ENCODE measurements at places on chromosomes 4 and X.

- DNase-seq: no peak
Measured at GRCh38 chrX:108071578-108071977, 19.8 kb downstream of the PSMD10 start.

DNA sequence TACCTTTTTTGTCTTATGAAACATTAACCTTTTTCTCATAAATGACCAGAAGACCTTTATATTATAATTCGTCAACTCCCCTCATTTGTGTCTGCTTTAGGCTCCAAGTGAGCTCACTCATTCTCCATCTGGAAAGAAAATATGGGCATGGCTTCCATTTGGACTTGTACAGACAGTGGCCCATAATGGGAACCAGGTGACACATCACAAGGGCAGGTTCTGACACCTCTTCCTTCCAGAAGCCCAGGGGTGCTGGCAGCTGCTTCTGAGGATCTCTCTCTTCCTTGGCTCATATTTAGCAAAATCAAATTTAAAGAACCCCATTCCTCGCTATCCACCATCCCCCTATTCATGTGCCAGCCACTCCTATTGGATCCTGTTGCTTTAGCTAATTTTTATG, 69.6 kb downstream of the CD38 start:
- DNase-seq: no peak

DNA sequence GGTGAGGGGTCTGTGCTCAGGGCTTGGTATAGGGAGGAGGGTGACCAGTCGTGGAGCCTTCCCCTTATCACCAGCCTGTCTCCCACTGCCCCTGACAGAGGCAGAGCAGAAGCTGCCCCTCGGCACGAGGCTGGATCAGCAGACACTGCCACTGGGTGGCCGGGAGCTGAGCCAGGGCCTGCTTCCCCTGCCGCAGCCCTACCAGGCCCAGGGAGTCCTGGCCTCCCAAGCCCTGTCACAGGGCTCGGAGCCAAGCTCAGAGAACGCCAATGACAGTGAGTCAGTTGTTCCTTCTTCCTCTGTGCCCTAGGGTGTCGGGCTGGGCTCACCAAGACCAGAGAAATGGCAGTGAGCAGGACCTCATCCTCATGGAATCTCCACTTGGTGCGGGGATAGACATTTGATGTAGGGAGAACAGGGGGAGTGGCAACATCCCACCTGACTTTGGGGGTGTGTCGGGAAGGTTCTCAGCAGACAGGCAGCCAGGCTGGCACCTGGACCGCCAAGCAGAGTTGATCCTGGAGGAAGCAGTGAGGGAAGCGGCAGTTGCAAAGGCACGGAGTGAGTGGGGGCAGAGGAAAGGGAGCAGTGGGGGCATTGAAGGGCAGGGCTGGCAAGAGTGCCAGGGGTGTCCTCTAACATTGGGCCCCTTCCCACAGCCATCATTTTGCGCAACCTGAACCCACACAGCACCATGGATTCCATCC, 14.3 kb upstream of the UBA1 start:
- DNase-seq: no peak

DNA sequence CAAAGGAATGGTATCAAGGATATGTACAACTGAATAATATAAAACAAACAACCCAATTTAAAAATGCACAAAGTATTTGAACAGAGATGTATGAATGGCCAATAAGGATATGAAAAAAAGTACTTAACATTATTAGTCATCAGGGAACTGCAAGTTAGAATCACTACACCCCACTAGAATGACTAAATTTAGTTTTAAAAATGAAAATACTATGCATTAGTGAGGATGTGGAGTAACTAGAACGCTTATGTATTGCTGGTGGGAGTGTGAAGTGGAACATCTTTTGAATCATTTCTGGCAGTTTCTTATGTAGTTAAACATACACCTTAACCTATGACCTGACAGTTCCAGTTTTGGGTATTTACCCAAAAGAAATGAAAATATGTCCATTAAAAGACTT, 13.0 kb upstream of the SLC16A2 start:
- no peak for DNase-seq

GRCh38 chrX:49186125-49187027, at the start of gene PRICKLE3:
TSS of gene PRICKLE3 (minus strand) at chrX:49186373. CDS start at chrX:49186297, 76 bp downstream.
- peak; percentile 81 for DNase-seq

DNA sequence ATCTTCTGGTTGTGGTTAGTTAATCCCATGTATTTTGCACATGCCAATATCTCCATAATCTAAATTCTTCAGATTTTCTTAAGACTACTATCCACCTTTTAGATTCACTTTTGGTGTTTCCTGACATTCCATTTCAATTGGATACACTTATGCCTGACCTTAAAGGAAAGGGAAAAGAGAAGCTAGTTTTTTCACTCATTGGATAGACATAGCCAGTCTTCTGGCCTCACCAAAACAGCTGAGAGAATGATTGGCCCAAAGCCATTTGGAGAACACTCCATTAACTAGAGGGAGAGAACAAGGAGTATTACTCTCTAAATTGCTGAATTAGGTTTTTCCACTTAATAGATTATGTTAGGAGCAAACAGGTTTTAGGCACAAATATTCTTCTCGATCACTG, 4.0 kb downstream of the PRPS1 start:
- DNase-seq: no peak

- DNase-seq: no peak
Measured at GRCh38 chr4:102779204-102779603, 18.4 kb upstream of the MANBA start.

DNA sequence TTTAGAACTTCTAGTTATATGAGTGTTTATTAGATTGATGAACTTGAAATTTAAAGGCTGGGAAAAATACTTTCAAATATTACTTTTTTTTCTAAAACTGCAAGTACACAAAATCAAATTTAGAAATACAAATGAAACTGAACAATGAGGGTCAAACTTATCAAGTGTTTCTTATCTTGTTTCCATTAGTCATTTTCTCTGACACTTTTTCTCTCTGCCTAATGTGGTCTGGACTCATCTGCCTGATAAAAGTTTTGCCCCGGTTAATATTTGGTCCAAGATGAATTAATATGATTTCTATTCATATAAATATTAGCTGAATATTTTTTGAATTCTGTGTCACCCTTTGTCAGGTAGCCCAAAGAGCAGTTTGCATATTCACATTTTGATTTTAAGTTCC, 8.7 kb upstream of the HPGDS start:
- no peak for DNase-seq

- DNase-seq: no peak
Measured at GRCh38 chr4:152610131-152610530, 69.7 kb downstream of the TMEM154 start.

DNA sequence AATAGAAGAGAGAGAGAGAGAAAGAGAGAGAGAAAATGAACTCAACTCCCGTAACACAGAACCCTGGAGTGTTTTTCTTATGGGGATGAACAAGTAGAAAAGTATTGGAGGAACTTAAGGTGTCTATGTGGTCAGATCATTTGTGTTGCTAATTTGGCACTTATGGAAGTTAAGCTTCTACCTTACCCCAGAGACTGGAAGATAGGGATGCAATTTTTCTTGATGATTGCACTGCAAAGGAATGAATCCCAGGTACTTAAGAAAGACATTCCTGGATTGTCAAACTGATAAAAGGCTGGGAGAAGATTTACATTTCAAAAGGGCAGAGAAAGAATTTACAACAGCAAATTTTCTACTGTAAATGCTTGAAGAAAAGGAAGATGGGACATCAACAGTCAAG, 57.2 kb downstream of the MAP9 start:
- DNase-seq: no peak

DNA sequence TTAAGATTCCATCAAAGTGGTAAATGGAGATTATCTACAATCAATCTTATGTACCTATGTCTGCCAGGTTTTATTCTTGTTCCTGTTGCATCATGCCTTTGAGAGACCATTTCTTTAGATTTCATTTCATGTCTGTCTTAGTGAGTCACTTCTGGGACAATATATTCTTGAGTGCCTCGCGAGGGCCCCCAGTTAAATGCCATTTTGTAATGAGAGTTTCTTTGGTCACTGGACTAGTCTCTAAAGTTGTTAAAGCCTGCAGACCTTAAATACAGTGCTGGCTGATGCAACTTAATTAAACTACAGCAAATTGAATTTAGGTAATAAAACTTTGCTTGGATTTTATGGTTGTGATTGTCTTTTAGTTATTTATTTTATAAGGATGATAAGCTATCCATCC, 87.2 kb upstream of the PITX2 start:
- DNase-seq: no peak

DNA sequence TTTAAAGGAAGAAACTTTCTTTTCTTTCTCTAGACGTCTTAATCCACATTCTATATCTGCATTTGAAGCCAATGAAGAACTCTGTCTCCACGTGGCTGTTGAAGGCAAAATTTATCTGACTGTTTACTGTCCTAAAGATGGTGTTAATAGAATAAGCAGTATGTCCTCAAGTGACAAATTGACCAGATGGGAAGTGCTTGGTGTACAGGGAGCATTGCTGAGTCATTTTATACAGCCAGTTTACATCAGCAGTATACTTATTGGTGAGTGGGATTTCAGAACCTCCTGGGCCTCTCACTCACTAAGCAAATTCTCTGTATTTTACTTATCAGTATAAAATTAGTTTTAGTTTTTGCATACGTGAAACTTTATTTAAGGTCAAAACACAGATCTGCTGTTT, 33.7 kb downstream of the ADAD1 start:
- DNase-seq: no peak

DNA sequence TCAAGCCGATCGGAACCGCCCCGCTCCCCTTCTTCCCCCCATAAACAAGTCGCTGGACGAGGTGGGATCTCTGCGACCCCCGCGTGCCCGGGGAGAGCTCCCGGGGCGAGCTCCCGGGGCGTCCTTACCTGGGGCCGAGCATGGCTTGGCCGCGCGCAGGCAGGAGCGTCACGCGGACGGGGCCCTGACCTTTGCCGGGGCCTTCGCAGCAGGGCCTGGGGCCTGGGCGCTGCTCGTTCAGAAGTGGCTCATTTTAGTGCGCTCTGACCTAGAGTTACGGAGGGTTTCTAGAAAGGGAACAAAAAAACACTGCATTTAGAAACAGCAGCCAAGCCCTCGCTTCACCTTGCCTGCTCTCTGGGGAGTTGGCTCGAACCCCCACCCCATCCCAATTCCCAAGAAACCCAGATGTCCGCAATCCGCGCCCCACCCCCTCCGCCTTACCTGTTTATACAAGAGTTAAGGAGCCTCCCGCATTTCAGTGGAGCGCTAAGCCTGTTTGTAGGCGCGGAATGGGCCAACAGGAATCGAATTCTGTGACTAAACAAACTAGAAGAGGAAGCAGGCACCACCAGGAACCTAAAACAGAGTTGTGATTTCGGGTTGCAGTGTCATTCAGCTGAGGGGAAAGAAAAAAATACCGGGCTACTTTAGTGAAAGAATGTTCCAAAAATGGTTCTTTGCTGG, 814 bp upstream of the RBM47 start:
- DNase-seq: no peak

- DNase-seq: no peak
Measured at GRCh38 chr4:89788206-89789072, 48.5 kb downstream of the SNCA start.

DNA sequence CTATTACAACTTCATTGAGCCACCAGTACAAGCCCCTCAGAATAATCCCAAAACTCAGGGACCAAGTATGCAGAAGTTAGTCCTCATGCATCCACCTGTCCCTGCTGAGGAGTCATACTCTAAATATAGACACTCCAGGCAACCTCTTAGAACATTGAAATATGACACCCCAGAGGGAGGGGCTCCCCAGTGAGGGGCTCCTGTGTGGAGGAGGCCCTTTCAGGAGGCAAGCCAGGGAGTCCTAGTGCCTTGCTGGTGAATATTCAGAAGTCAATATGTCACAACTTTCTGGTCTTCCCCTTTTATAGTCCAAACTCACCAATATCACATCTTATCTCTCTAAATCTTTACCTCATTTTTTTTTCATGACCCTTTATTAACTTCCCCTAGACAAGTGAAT, 1.6 kb upstream of the ARMCX6 start:
- DNase-seq: peak; percentile 67

DNA sequence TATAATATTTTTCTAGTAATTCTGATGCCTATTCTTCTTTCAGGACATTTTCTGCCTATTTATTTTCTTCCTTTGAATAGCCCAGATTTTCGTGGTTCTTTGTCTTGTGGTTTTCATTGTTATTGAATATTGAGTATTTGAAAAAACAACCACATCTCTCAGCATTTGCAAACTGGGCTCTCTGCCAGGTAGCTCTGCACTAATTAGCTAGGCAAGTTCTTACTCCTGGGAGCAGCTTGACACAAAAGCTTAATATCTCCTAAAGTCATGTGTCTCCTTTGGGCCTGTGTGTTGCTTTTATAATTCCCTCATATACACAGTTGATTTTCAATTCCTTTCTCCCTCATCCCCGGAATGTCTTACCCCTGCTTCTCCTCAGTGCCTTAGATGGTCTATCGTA, 413.5 kb upstream of the GRIA3 start:
- DNase-seq: no peak

- no peak for DNase-seq
Measured at GRCh38 chr4:52263607-52264006, 212.5 kb downstream of the SPATA18 start.

DNA sequence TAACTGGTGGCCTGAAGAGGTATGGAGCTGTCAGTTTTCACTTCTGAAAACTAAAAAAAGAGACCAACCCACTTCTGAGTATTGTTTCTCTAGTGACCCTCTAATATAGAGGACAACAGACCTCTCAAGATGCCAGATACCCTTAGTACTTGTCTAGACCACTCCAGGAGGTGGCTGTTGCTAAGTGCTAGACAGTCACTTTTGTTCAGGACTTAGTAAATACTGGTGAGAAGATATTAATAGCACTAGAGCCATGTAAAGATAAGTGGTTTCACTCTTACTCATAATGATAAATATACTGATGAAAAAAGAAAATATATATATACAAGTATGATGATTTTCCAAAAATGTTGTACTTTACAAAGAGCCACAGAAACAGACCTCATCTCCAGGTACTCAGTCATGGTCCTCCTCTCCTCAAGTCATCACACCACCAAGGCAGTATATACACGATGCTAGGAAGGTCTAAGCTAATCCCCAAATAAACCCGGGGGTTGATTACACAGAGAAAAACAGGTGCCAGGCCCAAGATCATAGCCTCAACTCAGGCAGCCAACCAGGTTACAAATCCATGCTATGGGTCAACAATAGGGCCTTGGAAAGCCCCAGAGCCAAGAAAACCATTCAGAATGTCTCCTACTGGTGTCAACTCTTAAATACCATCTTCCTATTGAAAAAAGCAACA, 66.9 kb downstream of the ARHGEF9 start:
- DNase-seq: no peak

GRCh38 chr4:119932277-119932676, 134.4 kb downstream of the MAD2L1 start:
- DNase-seq: no peak

DNA sequence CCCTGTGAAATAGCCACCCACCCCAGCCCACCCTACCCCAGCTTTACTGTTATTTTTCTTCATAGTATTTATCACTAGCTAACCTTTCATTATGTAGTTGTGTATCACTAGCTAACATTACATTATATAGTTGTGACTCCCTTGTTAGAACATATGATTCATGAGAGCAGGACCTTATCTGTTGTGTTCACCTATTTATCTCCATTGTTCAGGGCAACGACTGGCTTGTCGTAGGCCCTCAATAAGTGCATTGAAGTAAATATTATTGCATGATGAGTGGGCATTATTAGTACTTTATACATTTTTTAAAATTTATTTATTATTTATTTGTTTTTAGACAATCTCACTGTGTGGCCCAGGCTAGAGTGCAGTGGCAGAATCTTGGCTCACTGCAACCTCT, 4.2 kb downstream of the SMARCAD1 start:
- no peak for DNase-seq

GRCh38 chrX:10197279-10198210, 40.8 kb downstream of the CLCN4 start:
- DNase-seq: no peak

- no peak for DNase-seq
Measured at GRCh38 chr4:123405267-123405865, 8.8 kb downstream of the SPRY1 start.

- DNase-seq: no peak
Measured at GRCh38 chr4:85445050-85445639, 29.8 kb upstream of the ARHGAP24 start.
